ENCODE measurements at places on chromosomes 16 and 17.

DNA sequence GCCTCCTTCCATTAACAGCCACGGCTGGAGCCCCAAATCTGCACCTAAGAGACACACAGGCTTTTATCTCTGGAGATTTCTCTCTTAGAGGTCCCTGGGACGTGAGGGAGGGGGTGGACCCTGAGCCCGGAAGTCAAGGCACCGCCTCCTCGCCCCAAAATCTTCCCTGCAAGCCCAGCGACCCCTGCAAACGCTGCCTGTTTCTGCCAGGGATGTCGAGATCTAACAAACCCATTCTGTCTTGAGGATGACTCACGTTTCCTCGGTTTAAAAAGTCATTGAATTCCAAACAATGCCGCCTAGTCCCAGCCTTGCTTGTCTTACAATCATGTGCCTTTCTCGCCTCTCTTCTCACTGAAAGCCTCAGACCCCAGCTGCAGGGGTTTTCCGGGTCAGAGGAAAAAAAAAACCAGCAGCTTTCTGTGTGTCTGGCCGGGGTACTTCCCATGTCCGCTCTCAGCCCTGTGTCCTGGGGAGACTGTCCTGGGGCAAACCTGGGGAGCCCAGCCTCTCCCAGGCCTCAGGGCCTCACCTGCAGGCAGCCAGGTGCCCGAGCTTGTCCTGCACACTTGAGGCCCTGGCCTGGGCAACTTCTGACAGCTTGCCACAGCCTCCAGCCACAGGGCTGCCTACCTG, 15.4 kb downstream of the ARL2BP start:
- no peak for DNase-seq

- no peak for DNase-seq
Measured at GRCh38 chr17:76124582-76125390, 16.3 kb downstream of the FOXJ1 start.

DNA sequence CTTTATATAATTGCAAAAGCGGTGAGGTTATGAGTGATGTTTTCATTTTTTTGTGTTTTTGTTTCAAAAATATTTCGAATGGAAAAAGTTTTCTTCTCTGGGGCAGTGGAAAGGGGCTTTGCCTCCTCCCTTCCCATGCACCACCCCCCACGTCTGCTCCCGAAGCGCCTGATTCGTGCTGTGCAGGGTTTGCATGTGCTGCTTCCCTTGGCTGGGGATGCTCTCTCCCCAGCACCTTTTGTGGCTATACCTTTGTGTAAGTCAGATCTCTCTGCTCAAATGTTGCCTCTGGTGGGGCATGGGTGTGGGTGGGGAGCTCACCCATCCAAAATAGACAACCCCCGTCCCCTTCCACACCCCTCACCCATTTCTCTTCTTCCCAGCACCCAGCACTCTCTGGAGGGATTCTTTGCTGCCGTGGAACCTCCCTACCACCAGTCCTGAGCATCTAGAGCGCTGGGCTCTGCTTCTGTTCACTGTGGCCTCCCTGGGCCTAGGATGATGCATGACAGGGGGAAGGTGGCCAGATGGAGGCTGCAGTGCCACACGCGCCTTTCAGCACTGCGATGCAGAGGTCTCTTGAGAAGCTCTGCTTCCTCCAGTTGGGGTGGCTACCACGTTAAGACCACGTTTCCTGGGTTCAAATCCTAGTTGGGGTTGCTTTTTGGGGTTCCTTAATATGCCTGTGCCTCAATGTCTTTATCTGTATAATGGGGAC, 71.2 kb downstream of the IRF8 start:
- DNase-seq, result no peak

GRCh38 chr16:68079626-68080344, 5.4 kb upstream of the NFATC3 start:
- DNase-seq, result no peak

- DNase-seq, result no peak
Measured at GRCh38 chr16:31473264-31473984, 1.5 kb downstream of the TGFB1I1 start.

- DNase-seq, result peak; percentile 11
Measured at GRCh38 chr16:87017371-87018012, 299.7 kb downstream of the C16orf95 start.

DNA sequence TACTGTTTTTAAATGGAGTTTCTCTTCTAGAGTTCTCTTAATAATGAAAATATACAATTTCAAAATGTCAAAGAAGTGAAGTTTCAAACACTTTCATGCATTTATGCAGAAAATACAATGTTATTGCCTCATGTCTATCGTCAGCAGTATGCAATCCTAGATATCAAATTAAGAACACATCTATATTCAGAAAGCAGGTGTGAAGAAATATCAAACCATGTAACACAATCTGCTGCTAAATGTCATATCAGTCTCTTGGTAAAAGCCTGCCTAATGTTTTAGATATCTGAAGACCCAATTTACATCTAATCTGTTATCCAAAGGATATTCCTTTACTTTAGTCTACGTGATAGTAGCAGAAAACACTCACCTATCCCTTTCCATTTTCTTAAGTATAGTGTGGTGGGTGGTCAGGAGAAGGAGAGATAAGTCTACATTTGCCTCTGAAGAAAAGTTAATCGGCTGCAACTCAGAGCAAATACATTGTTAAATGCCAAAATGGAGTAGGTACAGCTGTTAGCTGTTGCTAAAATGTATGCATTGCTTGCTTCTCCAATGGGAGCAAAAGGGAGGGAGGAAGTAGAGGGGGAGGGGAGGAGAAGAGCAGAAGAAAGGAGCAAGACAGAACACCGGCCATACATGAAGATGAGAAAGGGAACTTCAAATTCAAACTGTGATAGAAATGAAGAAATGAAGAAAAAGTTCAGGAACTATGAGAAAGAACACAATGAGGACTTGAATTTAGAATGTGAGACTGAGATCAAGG, 64.9 kb downstream of the ITFG1 start:
- no peak for DNase-seq

GRCh38 chr16:10581507-10581906, 1.1 kb upstream of the EMP2 start:
- no peak for DNase-seq

Measured in DMS153 (cell line).